ENCODE measurements at places on chromosomes 2 and 18.

DNA sequence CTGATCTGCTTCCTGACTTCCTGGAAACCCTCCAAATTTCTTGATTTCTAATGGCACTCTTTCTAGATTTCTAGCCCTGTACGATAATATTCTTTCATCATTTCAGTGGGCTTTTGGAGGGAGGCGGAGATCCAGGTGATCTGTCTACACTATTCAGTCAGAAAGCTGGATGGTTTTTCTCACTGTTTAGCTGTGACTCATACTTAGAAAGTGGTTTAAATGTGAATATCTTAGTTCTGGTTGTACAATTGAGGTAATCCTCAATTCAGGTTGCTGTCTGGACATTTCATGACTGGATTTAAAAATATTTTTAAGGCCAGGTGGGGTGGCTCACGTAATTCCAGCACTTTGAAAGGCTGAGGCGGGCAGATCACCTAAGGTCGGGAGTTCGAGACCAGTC, 20.8 kb downstream of the SEH1L start:
- DNase-seq, result no peak

DNA sequence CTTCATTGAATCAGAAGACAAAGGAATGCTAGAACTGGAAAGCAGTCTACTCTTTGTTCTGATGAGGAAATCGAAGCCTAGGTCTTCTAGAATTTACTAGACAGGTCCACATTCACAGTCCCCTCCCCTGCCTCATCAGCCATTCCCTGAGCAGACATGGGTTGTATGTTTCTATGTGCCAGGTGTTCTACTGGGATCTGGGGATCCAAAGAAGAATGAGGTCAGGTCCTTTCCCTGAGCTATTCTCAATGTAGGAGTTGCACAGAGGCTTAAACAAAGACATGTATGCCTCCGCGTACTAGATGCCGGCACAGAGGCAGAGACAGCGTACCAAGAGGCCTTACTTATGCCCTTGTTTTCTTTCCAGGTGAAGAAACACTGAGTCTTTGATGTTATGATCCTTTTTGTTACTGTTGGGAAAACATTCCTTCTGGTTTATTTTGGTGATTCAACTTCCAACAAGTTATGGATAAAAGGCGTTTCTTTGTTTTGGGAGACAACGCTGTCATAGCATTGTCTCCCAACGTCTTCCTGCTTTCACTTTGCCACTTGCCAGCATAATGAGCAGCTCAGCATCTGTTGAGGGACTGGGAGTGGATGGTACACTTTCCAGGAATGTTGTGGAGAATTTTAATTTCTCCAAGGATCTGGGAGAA, 174.4 kb downstream of the ALPK2 start:
- no peak for DNase-seq

DNA sequence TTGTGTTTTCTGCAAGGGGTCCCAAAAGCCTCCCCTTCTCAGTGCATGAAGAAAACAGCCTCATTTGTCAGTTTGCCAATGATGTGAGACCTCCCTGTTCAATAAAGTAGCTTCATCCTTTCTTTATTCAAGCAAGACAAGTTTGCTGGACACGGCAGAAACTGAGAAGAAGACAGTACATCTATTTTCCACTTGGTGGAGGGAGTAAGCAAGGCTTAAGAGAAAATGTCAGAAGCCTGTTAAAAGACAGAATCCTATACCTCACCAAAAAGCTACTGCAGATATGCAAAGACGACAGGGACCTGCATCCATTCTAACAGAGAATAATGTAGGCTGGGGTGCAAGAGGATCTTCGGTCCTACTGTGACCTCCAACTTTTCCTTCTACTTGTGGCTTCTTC, 506.8 kb upstream of the VRK2 start:
- DNase-seq, result no peak

DNA sequence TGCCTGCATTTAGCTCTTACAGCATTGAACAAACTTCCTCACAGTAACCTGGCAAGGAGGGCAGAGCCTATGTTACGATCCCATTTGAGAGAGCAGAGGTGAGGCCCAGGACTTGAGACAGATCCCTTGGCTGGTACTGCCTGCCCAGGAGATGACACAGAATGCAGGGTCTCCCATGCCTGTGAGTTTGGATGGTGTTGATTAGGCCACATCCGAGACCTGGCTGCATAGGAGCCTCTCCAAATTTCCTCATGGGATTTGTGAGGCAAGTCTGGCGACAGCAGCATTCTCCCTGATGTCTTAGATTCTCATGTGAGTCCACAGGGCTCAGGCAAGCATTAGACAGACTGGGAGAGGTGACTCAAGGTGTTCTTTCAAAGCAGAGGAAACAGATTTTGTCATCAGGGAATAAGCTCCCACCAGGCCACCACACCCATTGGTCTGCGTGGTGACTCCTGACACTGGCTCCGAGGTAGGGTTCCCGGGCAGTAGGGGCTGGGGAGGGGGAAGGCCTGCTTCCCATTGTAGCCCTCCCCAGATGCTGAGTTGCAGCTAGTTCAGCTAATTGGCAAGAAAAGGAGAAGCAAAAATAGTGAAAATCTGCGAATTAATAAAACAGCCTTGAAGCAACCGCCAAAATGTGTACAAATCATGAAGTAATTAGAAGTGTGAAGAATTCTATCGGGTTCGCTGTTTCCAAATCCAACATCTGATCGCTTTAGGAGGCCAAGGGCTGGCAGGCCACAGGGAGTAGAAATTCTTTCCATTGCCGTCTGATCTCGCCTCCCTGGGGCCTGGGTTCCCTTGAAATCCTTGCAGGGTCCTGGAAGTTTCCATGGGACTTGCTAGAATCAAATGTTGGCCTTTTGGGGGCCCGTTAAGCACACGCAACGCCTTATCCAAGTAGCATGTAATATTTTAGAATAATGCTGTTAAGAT, 68.0 kb downstream of the MAPK4 start:
- no peak for DNase-seq

- no peak for DNase-seq
Observed at GRCh38 chr2:15665943-15666460, 74.3 kb downstream of the DDX1 start.

- no peak for DNase-seq
Observed at GRCh38 chr18:49178321-49178720, 227.6 kb upstream of the SMAD7 start.

GRCh38 chr2:34810456-34810855, 1211.4 kb upstream of the FAM98A start:
- no peak for DNase-seq

GRCh38 chr2:128549094-128549493, 230.4 kb upstream of the HS6ST1 start:
- no peak for DNase-seq

DNA sequence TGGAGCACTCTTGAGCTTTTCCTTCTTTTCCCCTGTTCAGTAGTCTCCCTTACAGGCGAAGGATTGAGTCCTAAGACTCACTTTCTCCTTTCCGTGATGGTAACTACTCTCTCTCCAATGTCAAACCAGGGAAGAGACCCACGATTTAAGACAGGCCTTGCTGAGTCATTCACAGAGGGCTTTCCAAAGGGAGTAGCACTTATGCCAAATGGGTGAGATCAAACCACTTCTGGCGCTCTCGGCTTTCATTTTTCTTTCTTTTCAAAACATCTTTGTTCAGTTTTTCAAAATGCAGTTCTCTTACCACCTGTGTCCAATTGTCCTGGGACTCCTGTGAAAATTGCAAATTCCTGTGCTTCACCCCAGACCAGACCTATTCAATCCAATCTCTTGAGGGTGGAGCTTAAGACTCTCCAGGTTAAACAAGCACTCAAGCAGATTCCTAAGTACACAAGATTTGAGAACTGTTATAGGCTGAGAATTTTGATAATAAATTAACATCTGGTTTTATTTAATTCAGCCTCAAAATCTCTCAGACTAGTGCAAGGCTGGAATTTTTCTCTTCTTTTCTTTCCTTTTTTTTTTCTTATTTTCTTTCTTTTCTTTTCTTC, 14.4 kb upstream of the MRPL19 start:
- DNase-seq, result no peak

- no peak for DNase-seq
Observed at GRCh38 chr2:68750592-68751396, 16.2 kb downstream of the ARHGAP25 start.

GRCh38 chr2:101251844-101252407, 760 bp upstream of the CNOT11 start:
- no peak for DNase-seq

DNA sequence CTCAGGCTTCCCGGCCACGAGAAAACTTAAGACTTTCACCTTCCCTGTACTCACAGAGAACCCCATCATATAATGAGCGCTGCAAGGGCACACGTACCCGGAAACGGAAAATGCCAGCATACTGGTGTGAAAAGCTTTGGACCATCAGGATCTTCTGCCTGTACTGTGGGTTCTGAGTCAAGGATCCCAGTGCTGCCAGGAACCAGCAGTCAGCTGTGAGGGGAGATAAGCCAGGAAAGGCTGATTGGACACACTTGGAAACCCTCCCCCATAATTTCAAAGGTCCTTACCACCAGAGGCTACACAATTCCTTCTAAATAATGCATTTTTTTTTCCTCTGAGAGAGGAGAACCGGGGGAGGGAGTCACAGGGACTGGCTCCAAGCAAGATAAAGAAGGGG, 31.4 kb downstream of the CAPN13 start:
- DNase-seq, result no peak

GRCh38 chr18:59712311-59712710, 15.1 kb upstream of the CCBE1 start:
- DNase-seq, result no peak

- no peak for DNase-seq
Observed at GRCh38 chr2:119029297-119029696, 87.3 kb downstream of the MARCO start.

DNA sequence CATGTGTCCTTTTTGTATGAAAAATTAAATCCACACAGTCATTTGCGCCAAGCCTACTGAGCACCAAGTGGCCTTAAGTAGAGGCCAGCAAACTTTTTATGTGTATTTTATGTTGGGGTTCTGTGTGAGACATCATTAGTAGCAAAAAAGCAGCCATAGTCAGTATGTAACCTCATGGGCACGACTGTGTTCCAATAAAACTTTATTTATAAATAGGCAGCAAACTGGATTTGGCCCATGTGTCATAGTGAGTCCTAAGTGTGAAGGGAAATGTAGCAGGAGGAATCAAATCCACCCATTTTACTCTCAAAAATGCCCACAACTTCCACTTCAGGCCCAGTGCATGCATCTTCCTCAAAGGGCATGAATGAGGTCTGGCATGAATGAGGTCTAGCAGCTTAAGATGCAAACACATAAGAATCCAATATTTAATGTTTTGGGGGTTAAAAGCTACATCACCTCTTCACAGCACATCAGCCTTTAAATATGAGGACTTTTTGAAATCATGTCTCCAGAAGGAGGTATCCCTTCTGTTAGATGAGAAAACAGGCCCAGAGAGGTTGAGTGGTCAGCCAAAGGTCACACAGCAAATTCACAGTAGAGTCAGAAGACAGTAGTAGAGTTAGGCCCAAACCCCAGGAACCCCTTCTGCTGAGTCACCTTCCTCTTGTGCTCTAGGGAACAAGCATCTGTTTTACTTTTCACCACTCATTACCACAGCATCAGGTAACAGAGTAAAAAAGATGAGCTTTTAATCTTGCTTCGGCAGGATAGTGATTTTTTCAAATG, 45.6 kb downstream of the MREG start:
- DNase-seq, result no peak

- no peak for DNase-seq
Observed at GRCh38 chr18:5297597-5297996, 2.1 kb upstream of the ZBTB14 start.

- no peak for DNase-seq
Observed at GRCh38 chr2:173226899-173227698, 127.6 kb upstream of the CDCA7 start.

GRCh38 chr18:4536447-4536846, 81.3 kb upstream of the DLGAP1 start:
- DNase-seq, result no peak

DNA sequence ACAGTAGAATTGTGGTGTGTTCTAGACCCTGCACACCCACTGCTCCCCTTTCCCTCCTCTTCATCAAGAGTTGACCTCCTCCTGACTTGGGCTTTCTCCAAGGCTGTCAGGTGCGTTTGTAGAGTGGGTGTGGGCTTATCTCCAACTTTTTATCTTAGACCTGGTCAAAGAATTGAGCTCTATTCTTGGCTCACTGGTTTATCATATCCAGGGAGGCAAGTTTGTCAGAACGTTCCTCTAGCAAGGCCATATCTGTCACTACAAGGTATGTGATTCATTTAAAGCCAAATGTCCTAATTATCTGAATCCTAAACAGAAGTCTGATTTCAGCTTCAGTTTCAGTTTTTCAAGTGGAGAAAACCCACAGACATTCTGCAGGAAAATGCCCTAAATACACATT, 117.1 kb upstream of the MGAT5 start:
- DNase-seq, result no peak

DNA sequence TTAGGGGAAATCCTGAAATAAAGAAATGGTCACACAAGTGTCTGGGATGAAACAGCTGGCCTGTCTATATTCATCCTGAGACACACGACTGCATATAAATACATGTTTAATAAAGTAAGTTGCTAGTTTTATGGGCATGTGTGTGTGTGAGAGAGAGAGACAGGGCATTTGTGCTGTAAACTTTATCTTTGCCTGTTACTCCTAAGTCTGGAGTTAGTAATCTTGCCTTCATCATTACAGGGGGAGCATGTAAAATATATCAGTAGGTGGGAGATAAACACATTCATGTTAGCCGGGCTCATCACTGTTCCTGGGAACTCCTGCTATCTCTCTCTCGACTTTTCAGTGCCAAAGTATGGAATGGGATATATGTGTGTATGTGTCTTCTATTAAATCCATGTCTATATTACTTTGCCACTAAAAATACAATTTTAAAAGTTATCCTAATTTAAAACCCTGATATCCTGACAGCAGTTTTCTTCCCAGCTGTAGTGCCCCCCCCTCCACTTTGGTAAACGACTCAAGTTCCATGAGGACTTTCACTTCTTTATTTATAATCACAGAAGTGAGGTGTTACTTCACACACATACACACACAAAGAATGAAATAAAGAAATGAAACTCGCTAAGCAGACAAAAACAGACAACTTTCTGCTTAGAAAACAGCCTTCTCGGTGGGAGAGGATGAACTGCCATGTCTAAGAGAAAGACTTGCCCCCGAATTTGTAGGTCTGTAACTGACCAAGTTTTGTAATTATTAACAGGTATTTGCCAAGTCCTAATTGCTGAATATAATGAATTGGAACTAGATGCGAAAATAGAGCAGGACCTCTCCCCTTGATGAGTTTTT, 947 bp downstream of the ZEB2 start:
- DNase-seq, result no peak

All from activated T-helper 1 cell treated with anti-CD3 and anti-CD28 coated beads, Interleukin-2, amount 50 U/mL, for 16 hours (primary cell).